Naive thymus-derived CD4-positive, alpha-beta T cell (primary cell): ENCODE measurements at places on chromosomes 12 and 14. TPM values are rescaled to one million over a fixed set of nuclear protein-coding genes. Genes with fewer than 3 reads are reported as not detected.

SAMD15 gene
- 0.25 and 0.46 TPM in 2 replicates for total RNA-seq

PPP4R4 gene
- 1.8 TPM for total RNA-seq

GRCh38 chr12:59839514-59839913 lies 243.7 kb downstream of the SLC16A7 start:
- DNase-seq: no peak

- DNase-seq: no peak
These were observed 613.8 kb downstream of the VRK1 start for GRCh38 chr14:97410667-97411620.

DNA sequence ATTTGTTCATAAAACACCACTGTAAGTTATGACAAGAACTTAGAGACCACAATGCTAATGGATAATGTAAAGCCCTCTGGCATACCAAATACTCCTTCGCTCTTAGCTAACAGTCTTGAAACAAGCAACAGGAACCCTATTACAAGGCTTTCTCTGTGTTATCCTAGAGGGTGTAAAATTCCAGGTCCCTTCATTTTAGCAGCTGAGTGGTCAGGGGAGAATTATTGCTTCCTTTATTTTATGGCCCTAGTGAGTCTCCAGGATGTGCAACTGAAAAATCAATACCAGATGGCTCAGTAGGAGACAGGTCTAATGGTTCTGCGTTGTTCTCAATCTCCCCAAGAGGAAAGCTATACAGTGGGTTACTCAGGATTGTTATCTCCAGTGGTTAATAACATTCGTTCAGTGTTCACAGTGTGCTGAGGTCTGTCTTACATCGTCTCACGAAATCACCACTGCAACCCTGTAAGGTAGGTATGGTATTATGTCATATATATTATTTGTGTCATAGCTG lies 172.7 kb upstream of the CNOT2 start:
- DNase-seq: no peak

- DNase-seq: no peak
These were observed 451.3 kb downstream of the SNAPC1 start for GRCh38 chr14:62213516-62213915.
